ENCODE measurements at places on chromosomes 7 and 10. TPM values are rescaled to one million over a fixed set of nuclear protein-coding genes. Genes with fewer than 3 reads are reported as not detected.

GRCh38 chr7:12694817-12695216 lies 7.4 kb downstream of the ARL4A start:
- no peak for DNase-seq

GRCh38 chr10:24617771-24618396 lies 105.8 kb downstream of the ARHGAP21 start:
- peak; percentile 27 for DNase-seq

- no peak for DNase-seq
Measured at GRCh38 chr7:18370633-18371032, 124.9 kb upstream of the HDAC9 start.

DNA sequence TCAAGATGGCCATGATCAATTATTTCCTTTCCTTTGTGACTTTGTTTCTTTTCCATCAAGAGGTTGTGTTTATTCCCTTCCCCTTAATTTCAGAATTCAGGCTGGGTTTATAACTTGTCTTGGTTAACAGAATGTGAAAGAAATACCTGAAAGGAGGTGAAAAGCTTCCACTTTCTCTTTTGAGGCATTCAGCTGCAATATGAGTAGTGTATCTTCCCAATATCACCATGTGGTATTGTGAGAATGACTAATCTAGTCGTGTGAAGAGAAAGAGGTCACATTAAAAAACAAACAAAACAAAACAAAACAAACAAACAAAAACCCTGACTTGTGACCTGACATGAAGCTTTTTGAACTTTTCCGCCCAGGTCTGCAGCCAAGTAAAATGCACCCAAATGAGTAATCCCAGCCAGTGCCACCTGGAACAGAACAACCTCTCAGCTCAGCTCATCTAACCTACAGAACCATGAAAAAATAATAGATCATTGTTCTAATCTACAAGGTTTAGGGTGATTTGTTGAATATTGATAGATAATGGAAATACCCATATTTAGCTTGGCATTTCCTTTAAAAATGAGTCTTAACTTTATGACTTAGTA lies 70.8 kb upstream of the TEX47 start:
- no peak for DNase-seq

- no peak for DNase-seq
Measured at GRCh38 chr10:13417459-13418126, 69.5 kb upstream of the SEPHS1 start.

- no peak for DNase-seq
Measured at GRCh38 chr10:124545351-124546054, 83.9 kb downstream of the LHPP start.

GRCh38 chr10:11319990-11320602 lies 291.4 kb downstream of the USP6NL start:
- no peak for DNase-seq

DNA sequence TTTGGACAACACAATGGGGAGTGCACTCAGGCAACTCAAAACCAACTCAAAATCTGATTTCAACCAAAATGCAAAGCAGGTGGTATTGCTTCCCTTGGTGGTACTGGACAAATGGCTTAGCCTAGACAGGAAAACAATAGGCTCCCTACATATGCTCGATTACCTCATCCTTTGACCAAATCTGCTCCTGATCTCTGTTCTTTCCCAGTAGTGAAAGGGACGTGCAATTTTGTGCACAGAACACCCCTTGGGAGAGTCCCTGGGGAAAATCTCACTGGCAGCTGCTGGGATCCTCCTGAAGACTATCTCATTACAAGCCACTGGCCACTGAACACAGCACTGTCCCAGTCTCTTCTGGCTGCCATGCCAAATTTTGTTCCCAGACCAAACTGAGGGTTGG lies 149.2 kb upstream of the VSTM2A start:
- no peak for DNase-seq

GRCh38 chr7:101519324-101520023 lies 109.6 kb downstream of the MYL10 start:
- DNase-seq = no peak

GRCh38 chr7:117567781-117568180 lies 88.0 kb downstream of the CFTR start:
- DNase-seq = no peak

DNA sequence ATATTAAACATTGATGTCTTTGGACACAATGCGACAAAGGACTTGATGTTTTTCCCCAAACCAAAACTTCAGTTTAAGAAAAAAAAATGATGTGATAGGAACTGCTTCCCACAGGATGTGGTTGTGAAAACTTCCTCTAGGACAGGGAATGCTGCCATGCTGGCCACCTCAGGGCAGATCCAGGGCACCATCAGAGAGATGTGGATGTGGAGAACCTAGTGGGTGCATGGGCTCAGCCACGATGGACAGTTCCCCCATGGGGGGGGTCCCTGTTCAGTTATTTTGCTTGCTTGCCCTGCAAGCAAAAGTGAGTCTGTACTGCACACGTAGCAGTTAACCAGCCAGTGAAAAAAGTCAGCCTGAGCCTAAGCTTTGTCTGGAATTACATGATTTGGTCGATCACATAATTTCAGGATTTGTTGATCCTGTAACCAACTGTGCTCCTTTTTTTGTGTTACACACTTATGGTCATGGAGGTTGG lies 36.3 kb downstream of the LAMB4 start:
- DNase-seq = no peak

DNA sequence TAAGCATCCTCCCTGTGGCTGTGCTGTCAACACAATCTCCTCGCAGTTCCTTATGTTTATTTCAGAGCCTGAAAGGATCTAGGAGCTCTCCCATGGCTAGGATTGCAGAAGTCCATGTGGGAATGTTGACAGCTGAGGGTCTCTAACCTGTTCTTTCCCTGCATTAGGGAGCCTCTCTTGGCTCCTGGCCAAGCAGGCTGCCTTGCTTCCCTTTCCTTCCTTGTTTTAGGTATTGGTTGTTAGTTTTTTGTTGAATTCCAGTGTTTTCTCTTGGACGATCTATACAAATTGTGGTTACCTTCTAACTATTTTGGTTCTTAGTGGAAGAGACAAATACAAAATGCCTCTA lies 171.8 kb downstream of the MLLT10 start:
- no peak for DNase-seq

- no peak for DNase-seq
Measured at GRCh38 chr7:128919241-128919640, 8.7 kb upstream of the KCP start.

GRCh38 chr7:87111877-87112276 lies 40.4 kb upstream of the DMTF1 start:
- DNase-seq = no peak

GRCh38 chr10:13270877-13271551 lies 28.9 kb downstream of the PHYH start:
- no peak for DNase-seq

DNA sequence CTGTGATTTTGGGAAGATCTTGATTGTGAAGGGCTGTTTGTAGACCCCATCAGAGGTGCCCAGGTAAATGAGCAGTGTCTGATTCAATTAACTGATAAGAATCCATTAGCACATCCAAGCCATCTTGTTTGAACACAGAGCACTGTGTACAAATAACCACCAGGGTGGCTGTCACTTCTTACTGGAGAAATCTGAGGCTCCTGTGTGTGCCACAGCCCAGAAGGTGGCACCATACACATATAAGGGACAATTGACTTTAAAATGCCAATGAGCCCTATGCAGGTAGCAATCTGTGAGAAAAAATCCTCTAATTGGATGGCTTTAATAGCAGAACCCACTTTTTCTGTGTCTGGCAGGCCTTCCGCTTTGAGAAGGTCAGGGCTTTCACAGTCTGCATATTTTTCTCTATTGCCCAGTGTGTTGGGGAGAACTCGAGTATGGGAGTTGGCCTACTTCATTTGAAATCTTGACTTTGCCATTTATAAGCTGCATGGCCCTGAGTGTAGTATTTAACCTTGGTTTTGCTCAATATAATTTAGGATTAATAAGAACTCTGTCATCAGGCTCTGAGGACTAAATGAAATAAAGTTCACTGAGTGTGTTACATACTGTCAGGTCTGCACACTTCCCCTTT lies 517.4 kb downstream of the CCSER2 start:
- no peak for DNase-seq

GRCh38 chr10:33237736-33238624 lies 96.5 kb downstream of the NRP1 start:
- DNase-seq = peak; percentile 97

DNA sequence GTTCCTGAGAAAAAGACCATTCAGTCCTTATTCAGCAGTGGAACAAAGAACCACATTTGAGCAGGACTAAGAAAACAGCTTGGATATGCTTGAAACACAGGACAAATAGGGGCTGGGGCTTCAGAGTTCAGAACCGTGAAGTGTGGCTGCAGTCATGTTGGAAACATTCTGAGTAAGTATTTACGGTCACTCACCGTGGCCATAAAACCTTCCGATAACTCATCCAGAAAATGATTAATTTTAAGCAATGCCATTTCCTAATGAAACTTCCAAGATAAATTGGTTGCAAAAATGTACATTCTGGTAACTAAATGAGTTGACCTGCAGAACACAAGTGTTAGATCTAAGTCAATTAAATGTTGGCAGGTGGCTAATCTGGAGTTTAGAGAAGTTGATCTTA lies 279.2 kb downstream of the CXCL12 start:
- DNase-seq = no peak

- no peak for DNase-seq
Measured at GRCh38 chr10:84660450-84661159, 332.2 kb downstream of the CCSER2 start.

GRCh38 chr7:123771256-123771655 lies 22.5 kb upstream of the WASL start:
- DNase-seq = no peak

- DNase-seq = peak; percentile 74
Measured at GRCh38 chr7:30206491-30206890, 71.7 kb downstream of the MTURN start.

DNA sequence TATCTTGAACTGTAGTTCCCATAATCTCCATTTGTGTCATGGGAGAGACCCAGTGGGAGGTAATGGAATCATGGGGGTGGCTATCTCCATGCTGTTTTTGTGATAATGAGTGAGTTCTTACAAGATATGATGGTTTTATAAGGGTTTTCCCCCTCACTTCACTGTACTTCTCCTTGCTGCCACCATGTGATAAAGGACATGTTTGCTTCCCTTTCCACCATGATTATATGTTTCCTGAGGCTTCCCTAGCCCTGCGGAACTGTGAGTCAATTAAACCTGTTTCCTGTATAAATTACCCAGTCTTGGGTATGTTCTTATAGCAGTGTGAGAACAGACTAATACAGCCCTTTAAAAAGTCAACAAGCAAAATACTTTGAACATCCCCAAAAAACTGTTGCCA lies 427.7 kb downstream of the HTR7 start:
- DNase-seq = no peak

DNA sequence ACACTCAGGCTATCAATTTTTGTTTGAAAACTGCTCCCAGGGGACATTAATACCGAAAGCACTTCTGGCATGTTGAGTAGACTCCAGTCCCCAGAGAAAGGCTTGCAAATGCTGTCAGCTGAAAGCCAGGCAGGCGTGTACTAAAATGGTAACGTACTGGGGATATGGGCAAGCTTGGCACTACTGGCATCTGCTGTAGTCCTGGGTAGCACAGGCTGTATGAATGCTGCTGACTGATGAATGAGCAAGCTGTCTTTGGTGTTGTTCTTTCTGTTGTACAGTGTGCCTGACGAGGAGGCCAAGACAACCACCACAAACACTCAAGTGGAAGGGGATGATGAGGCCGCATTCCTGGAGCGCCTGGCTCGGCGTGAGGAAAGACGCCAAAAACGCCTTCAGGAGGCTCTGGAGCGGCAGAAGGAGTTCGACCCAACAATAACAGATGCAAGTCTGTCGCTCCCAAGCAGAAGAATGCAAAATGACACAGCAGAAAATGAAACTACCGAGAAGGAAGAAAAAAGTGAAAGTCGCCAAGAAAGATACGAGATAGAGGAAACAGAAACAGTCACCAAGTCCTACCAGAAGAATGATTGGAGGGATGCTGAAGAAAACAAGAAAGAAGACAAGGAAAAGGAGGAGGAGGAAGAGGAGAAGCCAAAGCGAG lies 53.5 kb upstream of the AGBL3 start:
- DNase-seq = no peak

DNA sequence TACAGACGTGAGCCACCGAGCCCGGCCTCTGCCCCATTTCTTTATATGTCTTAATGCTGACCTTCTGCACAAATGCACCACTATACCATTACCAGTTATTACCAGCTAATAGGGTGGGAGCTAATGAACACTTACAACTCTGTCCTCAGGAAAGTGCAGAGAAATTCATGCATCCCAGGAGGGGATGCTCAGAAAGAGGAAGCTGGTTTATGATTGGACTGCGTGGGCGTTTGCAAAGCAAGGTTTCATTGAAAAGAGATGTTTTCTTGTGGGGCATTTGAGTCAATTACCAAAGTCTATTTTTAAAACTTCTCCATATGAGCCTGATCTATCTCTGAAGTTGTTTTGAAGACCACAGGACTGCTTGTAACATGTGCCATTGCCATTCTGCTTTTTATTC lies 417.7 kb upstream of the CELF2 start:
- no peak for DNase-seq

DNA sequence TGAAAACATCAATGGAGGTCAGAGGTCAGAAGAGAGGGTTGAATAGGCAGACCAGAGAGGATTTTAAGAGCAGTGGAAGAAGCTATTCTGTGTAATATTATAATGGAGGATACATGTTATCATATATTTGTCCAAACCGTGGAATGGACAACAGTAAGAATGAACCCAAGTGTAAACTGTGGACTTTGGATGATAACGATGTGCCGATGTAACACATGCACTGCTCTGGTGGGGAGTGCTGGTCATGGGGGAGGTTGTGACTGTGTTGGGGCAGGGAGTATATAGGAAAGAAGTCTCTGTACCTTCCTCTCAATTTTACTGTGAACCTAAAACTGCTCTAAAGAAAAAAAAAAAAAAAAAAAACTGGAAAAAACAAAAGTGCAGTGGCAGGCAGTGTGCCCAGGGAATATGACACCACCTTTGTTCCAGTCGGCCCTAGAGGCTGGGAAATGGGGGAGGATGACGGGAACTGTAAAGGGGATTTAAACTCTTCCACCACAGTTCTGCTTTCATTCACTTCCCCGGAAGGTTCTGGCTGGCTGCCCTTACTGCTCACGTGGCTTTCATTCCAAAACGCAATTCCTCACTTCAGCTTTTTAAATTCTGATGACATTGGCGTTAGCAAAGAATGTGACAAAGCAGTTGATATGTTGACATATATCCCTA lies 113.7 kb upstream of the ANKRD1 start:
- DNase-seq = no peak

DNA sequence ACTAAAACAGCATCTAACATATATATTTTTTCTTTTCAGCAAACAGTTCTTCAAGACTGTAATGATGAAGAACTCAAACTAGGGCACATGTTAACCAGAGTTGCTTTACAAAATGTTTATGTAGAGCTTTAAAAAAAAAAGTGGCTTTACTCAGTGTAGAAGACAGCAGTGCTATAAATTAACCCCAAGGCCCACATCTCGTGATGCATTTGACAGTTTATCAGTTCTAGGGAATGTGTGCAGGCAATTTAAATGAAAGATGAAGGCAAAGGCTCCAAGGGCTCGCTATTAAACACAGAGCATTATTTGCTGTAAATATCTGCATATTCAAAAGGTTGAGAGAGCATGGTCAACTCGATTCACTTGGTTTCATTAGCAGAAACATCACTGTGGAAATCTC lies 558.1 kb downstream of the MAGI2 start:
- DNase-seq = no peak

Gene HOXA13
- total RNA-seq = not detected

Gene BAMBI
- 3.6 TPM for total RNA-seq

Gene GPR146
- not detected for total RNA-seq

Gene SLC29A4
- 0.46 TPM for total RNA-seq

Gene MDH2
- 147 TPM for total RNA-seq

Gene SLC26A4
- 0.14 TPM for total RNA-seq

Gene SLC25A40
- 11.4 TPM for total RNA-seq

Gene UBE2D4
- 8.0 TPM for total RNA-seq

Gene BAG3
- 60.7 TPM for total RNA-seq

Gene RPEL1
- not detected for total RNA-seq

Gene LRIT1
- not detected for total RNA-seq

Gene TFEC
- total RNA-seq = not detected
